ENCODE measurements at places on chromosomes 2 and 18. TPM values are rescaled to one million over a fixed set of nuclear protein-coding genes. Genes with fewer than 3 reads are reported as not detected.

- no peak for DNase-seq
These were observed 419 bp downstream of the SMYD1 start for GRCh38 chr2:88068044-88068443.

- no peak for DNase-seq
These were observed 17.5 kb downstream of the FTCDNL1 start for GRCh38 chr2:199833525-199833924.

GRCh38 chr2:71530641-71531332 is 77.4 kb downstream of the DYSF start:
- no peak for DNase-seq

DNA sequence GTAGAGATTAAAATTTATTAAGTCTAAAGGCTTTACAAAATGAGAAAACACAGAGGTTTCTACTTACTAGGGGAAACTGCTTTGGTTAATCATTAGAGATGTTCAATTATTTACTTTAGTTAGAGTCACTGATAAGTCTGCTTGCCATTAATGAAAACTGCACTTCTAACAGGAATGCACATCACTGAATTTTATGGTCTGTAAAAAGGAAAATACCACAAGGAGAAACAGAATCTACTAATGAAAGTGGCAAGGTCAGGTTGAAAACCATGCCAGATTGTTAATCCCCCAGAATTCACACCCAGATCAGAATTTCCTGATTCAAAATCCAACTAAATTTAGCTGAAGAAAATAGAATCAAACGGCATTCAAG is 90.5 kb upstream of the GRB14 start:
- DNase-seq, result no peak

- no peak for DNase-seq
These were observed 9.5 kb upstream of the ADGRF3 start for GRCh38 chr2:26356111-26356510.

Gene KCNS3
- total RNA-seq, result 4.9 TPM

GRCh38 chr2:177683661-177684069 is 291.1 kb downstream of the AGPS start:
- DNase-seq, result no peak

Gene RFTN2
- total RNA-seq, result 7.5 TPM

DNA sequence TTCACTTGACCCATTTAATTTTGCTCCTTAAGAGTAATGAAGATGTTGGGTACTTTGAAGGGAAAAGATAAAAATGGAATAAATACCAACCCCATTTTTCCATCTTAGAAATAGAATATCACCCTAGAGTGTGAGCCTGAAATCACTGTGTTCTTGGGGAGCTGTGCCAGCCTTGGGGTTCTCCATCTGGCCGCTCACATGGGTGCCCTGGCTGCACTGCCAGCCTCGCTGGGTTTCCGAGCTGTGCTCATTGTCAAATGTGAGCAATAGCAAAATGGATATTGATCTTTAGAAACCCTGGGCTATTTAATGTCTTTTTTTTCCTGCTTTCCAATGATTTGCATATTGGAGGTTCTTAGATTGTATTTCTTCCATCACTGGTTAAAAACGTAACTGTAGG is 9.3 kb downstream of the APCDD1 start:
- DNase-seq, result no peak

- DNase-seq, result no peak
These were observed 39.7 kb downstream of the SMAD7 start for GRCh38 chr18:48910972-48911545.

DNA sequence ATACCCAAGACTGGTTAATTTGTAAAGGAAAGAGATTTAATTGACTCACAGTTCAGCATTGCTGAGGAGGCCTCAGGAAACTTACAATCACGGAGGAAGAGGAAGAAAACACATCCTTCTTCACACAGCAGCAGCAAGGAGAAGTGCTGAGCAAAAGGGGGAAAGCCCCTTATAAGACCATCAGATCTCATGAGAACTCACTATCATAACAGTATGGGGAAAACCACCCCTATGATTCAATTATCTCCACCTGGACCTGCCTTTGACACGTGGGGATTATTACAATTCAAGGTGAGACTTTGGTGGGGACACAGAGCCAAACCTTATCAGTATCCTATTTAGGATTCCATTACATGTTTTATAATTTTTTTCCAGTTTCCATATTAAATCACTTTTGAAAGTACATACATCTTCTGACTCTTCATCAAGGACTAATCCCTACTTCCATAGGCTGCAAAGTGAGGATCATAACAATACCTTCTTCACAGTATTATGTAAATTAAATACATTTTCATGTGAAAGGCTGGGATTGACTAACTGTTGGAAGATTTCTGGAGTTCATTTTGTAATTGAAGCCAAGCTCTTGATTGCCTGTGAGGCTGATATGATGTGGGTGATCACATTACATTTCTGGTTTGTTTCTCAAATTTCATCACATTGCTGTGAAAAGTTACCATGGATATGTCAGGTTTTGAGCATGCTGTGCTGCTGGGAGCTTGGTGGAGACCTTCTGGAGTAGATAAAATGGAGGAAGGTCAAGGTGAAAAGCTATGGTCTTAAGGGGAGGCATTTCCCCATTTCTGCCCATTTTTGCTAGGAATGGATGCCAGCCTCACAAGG is 31.7 kb upstream of the CERS6 start:
- DNase-seq, result no peak

DNA sequence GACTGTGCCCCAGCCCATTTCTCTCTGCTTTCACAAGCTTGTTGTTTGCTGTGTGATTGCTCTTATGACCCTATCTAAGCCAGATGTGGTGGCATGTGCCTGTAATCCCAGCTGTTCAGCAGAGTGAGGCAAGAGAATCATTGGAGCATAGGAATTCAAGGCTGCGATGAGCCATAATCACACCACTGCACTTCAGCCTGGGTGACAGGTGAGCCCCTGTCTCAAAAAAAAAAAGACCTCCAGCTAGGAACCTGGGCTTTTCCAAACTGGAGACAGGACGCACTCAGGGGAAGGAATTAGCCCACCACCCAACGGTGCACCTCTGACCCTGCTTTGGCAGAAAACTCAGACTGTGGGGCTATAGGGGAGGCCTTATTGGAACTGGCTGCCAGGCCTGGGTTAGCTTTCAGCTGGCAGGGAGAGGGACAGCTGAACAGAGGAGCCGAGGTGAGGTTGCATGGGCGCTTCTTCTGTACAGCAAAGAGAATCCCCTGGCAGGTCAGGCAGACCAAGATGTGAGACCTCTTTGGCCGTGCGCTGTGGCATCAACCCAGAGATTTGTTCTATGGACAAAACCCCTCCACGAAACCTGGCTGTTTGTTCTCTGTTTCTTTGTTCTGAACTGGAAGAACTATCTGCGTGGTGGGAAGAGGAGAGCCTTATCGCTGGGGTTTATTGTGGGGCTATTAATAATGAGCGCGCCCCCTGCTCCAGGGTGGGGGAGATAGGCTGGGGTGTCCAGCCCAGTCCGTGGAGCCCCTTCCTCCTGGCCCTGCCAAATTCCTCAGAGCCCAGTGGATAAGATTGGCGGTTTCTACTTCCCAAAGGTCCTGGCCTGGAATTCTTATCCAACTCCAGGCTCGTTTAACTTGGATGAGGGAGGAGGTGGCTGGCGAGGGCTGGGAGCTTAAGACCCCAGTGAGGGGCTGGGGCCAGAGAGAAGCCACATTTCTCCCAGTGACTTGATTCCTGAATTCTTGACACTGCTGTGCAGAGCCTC is 38.8 kb upstream of the SMAD7 start:
- no peak for DNase-seq

GRCh38 chr2:24332791-24333540 is 27.4 kb downstream of the ITSN2 start:
- no peak for DNase-seq

Gene SNED1
- total RNA-seq, result 7.4 TPM

DNA sequence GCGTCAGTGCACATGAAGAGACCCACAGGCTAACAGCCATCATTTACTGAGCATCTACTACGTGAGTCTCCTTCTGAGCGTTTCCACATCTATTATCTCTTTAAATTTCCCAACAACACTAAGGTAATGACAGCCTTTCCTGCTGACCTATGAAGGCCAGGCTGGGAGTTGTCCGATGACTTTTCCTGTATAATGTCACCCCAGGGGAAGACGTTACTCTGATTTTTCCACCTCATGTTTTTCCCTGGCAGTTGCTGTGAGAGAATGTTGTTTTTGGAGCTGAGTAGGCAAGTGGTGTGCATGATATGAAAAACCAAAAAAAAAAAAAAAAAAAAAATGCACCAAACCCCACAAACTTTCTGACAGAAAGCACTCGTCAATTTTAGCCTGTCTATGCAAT is 207.6 kb downstream of the SLC8A1 start:
- no peak for DNase-seq

Gene POU3F3
- not detected for total RNA-seq

Gene ASXL2
- total RNA-seq, result 26.1 TPM

- no peak for DNase-seq
These were observed 239.6 kb downstream of the BABAM2 start for GRCh38 chr2:28129955-28130695.

- no peak for DNase-seq
These were observed 13.2 kb upstream of the KCMF1 start for GRCh38 chr2:84957771-84958134.

- DNase-seq, result no peak
These were observed 8.9 kb downstream of the TSPYL6 start for GRCh38 chr2:54247115-54247514.

Gene EVX2
- not detected for total RNA-seq

DNA sequence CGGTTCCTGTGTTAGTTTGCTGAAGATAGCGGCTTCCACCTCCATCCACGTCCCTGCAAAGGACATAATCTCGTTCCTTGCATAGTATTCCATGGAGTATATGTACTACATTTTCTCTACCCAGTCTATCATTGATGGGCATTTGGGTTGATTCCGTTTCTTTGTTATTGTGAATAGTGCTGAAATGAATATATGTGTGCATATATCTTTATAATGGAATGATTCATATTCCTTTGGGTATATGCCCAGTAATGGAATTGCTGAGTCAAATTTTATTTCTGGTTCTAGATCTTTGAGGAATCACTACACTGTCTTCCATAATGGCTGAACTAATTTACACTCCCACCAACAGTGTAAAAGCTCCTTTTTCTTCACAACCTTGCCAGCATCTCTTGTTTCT is 255.4 kb upstream of the CDH2 start:
- no peak for DNase-seq

Gene AQP12B
- not detected for total RNA-seq
